ENCODE measurements at places on chromosomes 1 and 21. TPM values are rescaled to one million over a fixed set of nuclear protein-coding genes. Genes with fewer than 3 reads are reported as not detected.

- H3K27me3 ChIP-seq = no peaks in the 10 kb centered on the region
- no peak for DNase-seq
- no peaks in the 10 kb centered on the region for H3K36me3 ChIP-seq
- H3K4me3 ChIP-seq = no peak overlapping the region
- no peak overlapping the region for H3K27ac ChIP-seq
- H3K4me1 ChIP-seq = no peaks in the 10 kb centered on the region
These were observed 202.5 kb upstream of the RAB4A start for GRCh38 chr1:229068270-229068987.

- H3K36me3 ChIP-seq = no peaks in the 10 kb centered on the region
- H3K4me1 ChIP-seq = peaks cover 8% of the 10 kb centered on the region
- H3K4me3 ChIP-seq = no peak overlapping the region
- H3K27ac ChIP-seq = no peak overlapping the region
These were observed 121.9 kb upstream of the JUN start for GRCh38 chr1:58905628-58906221.

- peak overlapping the region; percentile 43 for H3K4me3 ChIP-seq
- H3K27me3 ChIP-seq = no peaks in the 10 kb centered on the region
These were observed 1165.2 kb downstream of the BRINP3 start for GRCh38 chr1:189312499-189312898.

DNA sequence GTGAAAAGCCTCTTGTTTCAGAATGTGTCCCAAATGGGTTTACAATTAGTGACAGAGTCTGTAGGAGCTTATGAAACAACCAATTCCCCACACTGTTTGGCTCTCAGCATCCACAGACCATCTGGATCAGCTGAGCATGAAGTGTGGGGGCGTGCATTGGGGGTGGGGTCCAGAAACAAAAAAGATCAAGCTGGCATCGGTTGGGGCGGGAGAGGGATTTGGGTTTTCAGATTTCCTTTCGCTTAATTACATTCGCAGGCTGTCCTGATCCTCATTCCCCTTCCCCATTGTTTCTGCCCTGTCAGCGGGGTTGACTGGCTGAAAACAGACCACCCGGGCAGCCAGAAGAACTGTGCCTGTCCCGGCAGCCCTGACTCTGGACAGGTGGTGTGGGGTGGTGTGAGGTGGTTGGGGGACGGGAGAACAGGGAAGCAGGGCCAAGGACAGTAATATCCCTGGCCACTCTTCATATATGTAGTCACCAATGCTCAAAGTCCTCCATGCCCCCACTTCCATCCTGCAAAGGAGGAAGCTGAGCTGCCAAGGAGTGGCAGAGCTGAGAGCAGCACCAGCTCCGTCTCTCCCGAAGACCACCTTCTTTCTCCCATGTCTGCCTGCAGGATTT is 92.0 kb downstream of the IER5 start:
- DNase-seq = peak; percentile 68
- H3K4me1 ChIP-seq = peaks cover 8% of the 10 kb centered on the region
- peak overlapping the region; percentile 71 for H3K27ac ChIP-seq
- no peaks in the 10 kb centered on the region for H3K36me3 ChIP-seq

- DNase-seq = no peak
- no peaks in the 10 kb centered on the region for H3K36me3 ChIP-seq
- H3K4me1 ChIP-seq = no peaks in the 10 kb centered on the region
- H3K4me3 ChIP-seq = no peak overlapping the region
- H3K27ac ChIP-seq = no peak overlapping the region
These were observed 66.1 kb downstream of the CYYR1 start for GRCh38 chr21:26506956-26507355.

DNA sequence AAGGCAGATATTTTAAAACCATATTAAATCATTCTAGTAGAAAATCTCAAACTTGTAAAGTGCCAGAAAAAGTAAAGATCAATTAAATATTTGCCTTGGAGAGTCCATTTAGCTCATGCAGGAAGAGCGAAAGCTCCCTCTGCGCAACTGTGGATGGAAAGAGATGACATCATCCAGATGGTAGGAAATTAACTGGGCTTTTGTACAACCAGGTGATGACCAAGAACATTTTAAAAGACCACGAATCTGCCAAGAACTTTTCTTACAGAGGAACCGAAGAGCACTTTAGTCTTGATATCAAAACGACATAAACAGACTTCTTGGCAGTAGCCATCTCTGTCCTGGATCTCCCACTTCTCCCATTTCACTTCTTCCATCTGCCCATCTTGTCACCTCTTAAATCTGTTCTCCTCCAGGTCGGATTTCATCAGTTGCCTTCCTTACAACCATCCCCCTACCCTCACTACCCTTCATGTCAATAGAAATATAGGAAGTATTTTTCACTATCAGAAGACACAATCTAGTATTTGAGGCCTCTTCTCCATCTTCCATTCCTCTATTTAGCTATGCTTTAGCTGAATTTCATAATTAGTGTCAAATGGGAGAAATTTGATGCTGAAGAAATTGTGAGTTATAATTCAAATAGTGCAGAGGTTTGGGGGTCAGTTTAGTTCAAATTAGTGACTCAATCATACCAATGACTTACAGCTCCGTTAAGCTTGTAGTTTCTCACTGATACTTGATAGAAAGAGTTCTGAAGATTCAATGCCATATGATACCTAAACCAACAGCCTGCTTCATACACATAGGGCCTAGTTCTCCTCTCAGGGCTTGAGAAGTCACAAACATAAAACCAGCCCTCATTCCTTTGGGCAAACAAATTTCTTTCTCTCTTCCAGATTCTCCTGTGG is 22.0 kb upstream of the DNASE2B start:
- no peaks in the 10 kb centered on the region for H3K36me3 ChIP-seq
- no peak overlapping the region for H3K27ac ChIP-seq
- no peak for DNase-seq
- H3K27me3 ChIP-seq = no peaks in the 10 kb centered on the region
- no peak overlapping the region for H3K4me3 ChIP-seq

The C4BPA gene
- not detected for total RNA-seq

- no peak overlapping the region for H3K27ac ChIP-seq
- H3K4me3 ChIP-seq = peak overlapping the region; percentile 77
- H3K36me3 ChIP-seq = no peaks in the 10 kb centered on the region
- DNase-seq = peak; percentile 90
These were observed 17.7 kb downstream of the RAP1GAP start for GRCh38 chr1:21651214-21652042.

DNA sequence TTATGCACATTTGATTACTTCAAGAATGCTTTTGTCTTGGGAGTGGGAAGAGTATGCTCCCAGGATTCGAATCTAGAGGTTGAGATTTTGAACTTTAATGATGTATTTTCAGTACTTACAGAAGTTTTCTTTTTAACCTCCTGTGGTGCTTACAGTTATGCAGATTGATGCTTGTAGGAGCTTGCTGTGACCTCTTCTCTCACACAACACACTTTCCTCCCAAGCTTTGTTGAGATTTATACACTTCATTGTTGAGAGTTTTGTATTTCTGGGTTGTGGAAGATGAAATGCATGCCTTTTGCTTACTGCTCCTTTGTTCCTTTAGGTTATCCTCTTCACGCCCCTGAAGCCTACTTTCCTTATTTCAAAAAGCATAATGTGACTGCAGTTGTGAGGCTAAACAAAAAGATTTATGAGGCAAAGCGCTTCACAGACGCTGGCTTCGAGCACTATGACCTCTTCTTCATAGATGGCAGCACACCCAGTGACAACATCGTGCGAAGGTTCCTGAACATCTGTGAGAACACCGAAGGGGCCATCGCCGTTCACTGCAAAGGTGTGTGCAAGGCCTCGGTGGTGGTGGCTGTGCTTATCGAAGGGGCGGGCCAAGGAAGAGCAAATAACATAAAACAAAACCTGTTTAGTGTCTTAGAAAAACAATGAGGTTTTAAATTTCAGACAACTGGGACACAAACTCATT is 75.5 kb upstream of the GPR88 start:
- DNase-seq = peak; percentile 58
- H3K4me3 ChIP-seq = no peak overlapping the region
- H3K36me3 ChIP-seq = peaks cover 26% of the 10 kb centered on the region
- no peaks in the 10 kb centered on the region for H3K27me3 ChIP-seq

GRCh38 chr1:192824511-192824910 is 15.7 kb downstream of the RGS2 start:
- no peaks in the 10 kb centered on the region for H3K27me3 ChIP-seq
- H3K4me1 ChIP-seq = no peaks in the 10 kb centered on the region
- H3K4me3 ChIP-seq = no peak overlapping the region
- no peak for DNase-seq
- no peak overlapping the region for H3K27ac ChIP-seq

- no peaks in the 10 kb centered on the region for H3K4me1 ChIP-seq
- H3K4me3 ChIP-seq = no peak overlapping the region
- H3K27me3 ChIP-seq = no peaks in the 10 kb centered on the region
- DNase-seq = no peak
- H3K27ac ChIP-seq = no peak overlapping the region
- H3K36me3 ChIP-seq = no peaks in the 10 kb centered on the region
These were observed 130.9 kb upstream of the RAB4A start for GRCh38 chr1:229140119-229140396.

- H3K27ac ChIP-seq = no peak overlapping the region
- DNase-seq = no peak
- no peak overlapping the region for H3K4me3 ChIP-seq
- no peaks in the 10 kb centered on the region for H3K27me3 ChIP-seq
These were observed 1719.5 kb downstream of the MRPL39 start for GRCh38 chr21:23887725-23888306.

- peak; percentile 69 for DNase-seq
- peaks cover 4% of the 10 kb centered on the region for H3K4me1 ChIP-seq
- peak overlapping the region; percentile 84 for H3K4me3 ChIP-seq
These were observed 588 bp upstream of the PACC1 start for GRCh38 chr1:212415107-212415841.

- no peak overlapping the region for H3K27ac ChIP-seq
- peaks cover 5% of the 10 kb centered on the region for H3K36me3 ChIP-seq
- no peaks in the 10 kb centered on the region for H3K4me1 ChIP-seq
These were observed 6.9 kb downstream of the FOXJ3 start for GRCh38 chr1:42328047-42328625.

GRCh38 chr1:214008791-214009422 is 21.1 kb downstream of the PROX1 start:
- peak overlapping the region; percentile 84 for H3K27ac ChIP-seq
- H3K27me3 ChIP-seq = no peaks in the 10 kb centered on the region
- no peak overlapping the region for H3K4me3 ChIP-seq
- DNase-seq = no peak
- H3K4me1 ChIP-seq = no peaks in the 10 kb centered on the region
- no peaks in the 10 kb centered on the region for H3K36me3 ChIP-seq

DNA sequence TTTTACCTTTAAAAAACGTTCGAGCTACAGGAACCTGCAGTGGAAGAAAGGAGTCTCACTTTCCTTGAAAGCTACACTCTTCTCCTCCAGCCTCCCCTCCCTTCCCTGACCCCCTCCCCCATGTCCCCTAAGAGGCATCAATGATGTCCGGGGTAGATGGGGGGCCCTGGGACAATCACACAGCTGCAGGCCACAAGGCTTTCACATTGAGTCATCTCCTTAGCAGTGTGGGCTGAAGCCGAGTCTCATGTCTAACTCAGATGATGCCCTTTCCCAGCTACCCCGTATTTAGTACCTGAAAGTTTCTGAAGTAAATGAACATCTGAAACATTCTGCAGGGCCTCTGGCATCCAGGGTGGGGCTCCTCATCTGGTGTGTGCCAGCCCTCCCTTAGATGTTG is 6.3 kb upstream of the GPR25 start:
- no peaks in the 10 kb centered on the region for H3K27me3 ChIP-seq
- no peak overlapping the region for H3K4me3 ChIP-seq
- no peak overlapping the region for H3K27ac ChIP-seq
- no peak for DNase-seq
- H3K36me3 ChIP-seq = peaks cover 21% of the 10 kb centered on the region

DNA sequence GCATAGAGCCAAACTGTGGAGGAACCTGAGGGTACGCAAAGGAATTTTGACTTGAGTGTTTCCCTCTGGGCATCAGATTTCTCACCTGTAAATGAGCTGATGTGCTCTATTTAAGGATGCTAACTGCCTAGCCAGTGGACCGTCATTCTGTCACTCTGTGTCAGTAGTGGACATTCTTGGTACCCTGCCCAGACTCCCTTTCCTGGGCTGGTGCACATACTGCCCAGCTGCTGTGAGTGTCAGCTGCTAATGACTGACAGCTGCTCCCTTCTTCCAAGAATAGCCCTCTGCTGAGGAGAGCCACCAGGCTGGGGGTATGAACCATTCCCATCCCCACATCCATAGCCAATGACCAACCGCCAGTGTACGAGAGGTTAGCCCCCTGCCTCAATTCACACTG is 193.1 kb upstream of the DAB1 start:
- H3K36me3 ChIP-seq = no peaks in the 10 kb centered on the region
- H3K27ac ChIP-seq = no peak overlapping the region
- H3K27me3 ChIP-seq = no peaks in the 10 kb centered on the region
- DNase-seq = no peak

DNA sequence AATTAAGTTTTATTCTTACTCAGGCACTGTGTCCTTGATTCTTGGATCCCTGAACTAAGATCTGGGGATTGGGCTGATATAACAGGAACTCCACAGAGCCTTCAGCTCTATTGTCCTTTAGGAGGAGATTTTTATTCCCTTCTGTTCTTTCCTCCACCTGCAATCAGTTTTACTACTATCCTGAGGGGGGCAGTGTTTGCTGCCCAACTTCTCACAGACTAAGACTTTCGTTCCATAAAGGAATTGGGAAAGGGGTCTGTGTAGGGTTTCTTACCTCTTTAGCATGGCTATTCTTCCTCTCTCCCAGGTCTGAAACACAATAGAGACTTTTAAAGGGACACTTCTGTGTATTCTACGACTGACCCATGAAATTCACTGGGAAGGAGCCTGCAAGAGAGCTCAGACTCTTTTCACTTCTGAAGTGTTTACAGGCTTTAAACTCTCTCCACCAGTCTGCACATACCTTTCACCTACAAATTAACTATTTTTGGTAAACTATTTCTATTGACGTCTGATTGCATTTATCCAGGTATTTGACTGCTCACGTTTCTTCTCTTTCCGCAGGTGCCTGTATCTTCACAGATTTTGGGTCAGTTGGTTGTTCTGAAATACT is 103.3 kb upstream of the DEPDC1 start:
- H3K36me3 ChIP-seq = no peaks in the 10 kb centered on the region
- peak; percentile 57 for DNase-seq
- no peaks in the 10 kb centered on the region for H3K27me3 ChIP-seq
- H3K27ac ChIP-seq = no peak overlapping the region
- H3K4me3 ChIP-seq = no peak overlapping the region
- no peaks in the 10 kb centered on the region for H3K4me1 ChIP-seq

- DNase-seq = no peak
- no peaks in the 10 kb centered on the region for H3K36me3 ChIP-seq
These were observed 4.1 kb upstream of the PCP4 start for GRCh38 chr21:39863111-39863510.

GRCh38 chr1:24929398-24930259 is 447 bp downstream of the RUNX3 start:
- H3K4me3 ChIP-seq = no peak overlapping the region
- DNase-seq = peak; percentile 81
- H3K27ac ChIP-seq = no peak overlapping the region
- H3K27me3 ChIP-seq = peaks cover 94% of the 10 kb centered on the region
- peaks cover 4% of the 10 kb centered on the region for H3K4me1 ChIP-seq

The CELA2B gene
- not detected for total RNA-seq

All from endodermal cell (in vitro differentiated cells).